Prostate gland (tissue), 2 donors: ENCODE measurements at places on chromosomes 5 and 9. TPM values are rescaled to one million over a fixed set of nuclear protein-coding genes. Genes with fewer than 3 reads are reported as not detected.

Gene SH2D3C
- 11.4 TPM for total RNA-seq

Gene KIF24
- total RNA-seq, result 1.7 TPM

Gene LRRC19
- total RNA-seq, result not detected

Gene QSOX2
- 12.2 TPM for total RNA-seq

Gene TLR4
- 4.7 TPM for total RNA-seq

Gene SLCO4C1
- 0.51 TPM for total RNA-seq

Gene ACOT12
- 1.0 TPM for total RNA-seq

Gene ANKRD18B
- 3.4 TPM for total RNA-seq

Gene FRRS1L
- total RNA-seq, result 1.6 TPM

Gene GPX3
- 270 TPM for total RNA-seq

Gene ZNF883
- 5.2 TPM for total RNA-seq

Gene GDA
- not detected for total RNA-seq

Gene CHD1
- 38.5 TPM for total RNA-seq

Gene NR5A1
- total RNA-seq, result 88.4 TPM

Gene TAF11L5
- not detected for total RNA-seq

Gene MYOZ3
- 14.1 TPM for total RNA-seq

Gene ERAP2
- 19.0 TPM for total RNA-seq

Gene ECM2
- 2.6 TPM for total RNA-seq
